ENCODE measurements at places on chromosomes 2 and 18.

- peak; percentile 55 for DNase-seq
Measured at GRCh38 chr2:219495531-219496122, 3.1 kb upstream of the GMPPA start.

DNA sequence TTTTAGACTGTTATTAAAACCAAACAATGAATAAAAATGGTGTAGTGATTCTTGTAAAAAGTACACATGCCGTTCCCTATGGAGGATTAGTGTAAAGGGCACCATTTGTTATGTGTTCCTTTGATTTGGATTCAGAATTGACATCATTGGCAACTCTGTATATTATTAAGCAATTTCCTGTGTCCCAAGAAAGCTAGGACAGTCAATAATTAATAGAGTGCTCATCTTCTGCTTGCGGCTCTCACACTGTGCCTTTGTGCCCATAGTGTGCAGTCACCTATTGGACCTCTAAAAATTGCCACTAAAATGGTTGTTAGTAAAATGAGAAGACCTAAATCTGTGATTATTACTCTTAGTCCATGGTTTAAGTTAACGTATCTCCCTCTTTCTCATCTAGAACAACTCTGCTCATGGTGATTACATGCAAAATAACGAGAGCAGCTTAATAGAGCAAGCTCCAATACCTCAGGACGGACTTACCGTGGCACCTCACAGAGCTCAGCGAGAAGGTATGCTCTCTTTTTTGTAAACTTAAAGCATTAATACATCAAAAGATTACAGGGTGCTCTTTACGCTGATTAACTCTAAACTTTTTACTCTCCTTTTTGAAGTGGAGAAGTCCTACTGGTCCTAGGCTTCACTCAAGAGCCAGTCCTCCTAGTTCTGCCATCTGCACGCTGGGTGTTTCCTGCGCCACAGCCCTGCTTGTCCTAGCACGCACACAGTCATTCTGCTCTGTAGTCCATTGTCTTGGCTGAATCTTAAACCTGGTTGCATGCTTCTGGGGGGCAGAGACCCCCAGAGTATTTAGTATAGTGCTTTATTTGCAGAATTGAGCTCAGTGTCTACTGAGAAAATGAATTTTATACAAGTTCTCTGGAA is 16.7 kb downstream of the ZCCHC2 start:
- no peak for DNase-seq

- no peak for DNase-seq
Measured at GRCh38 chr2:4938206-4938605, 754.0 kb upstream of the SOX11 start.

- no peak for DNase-seq
Measured at GRCh38 chr18:74476140-74476539, 19.0 kb upstream of the DIPK1C start.

GRCh38 chr18:41378598-41378997 is 576.4 kb upstream of the PIK3C3 start:
- no peak for DNase-seq

DNA sequence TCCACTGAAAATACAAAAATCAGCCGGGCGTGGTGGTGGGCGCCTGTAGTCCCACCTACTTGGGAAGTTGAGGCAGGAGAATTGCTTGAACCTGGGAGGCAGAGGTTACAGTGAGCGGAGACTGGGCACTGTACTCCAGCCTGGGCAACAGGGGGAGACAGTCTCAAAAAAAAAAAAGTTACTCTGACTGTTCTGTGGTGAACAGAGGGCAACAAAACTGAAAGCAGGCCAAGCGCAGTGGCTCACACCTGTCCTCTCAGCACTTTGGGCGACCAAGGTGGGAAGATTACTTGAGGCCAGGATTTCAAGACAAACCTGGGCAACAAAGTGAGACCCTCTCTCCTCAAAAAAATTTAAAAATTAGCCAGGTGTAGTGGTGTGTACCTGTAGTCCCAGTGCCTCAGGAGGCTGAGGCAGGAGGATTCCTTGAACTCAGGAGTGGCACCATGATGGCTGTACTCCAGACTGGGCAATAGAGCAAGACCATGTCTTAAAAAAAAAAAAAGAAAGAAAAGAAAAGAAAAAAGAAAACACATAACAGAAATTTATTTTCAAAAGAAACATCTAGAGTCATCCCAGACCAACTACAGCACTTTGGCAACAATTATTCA is 13.6 kb upstream of the RTN4 start:
- DNase-seq: no peak

DNA sequence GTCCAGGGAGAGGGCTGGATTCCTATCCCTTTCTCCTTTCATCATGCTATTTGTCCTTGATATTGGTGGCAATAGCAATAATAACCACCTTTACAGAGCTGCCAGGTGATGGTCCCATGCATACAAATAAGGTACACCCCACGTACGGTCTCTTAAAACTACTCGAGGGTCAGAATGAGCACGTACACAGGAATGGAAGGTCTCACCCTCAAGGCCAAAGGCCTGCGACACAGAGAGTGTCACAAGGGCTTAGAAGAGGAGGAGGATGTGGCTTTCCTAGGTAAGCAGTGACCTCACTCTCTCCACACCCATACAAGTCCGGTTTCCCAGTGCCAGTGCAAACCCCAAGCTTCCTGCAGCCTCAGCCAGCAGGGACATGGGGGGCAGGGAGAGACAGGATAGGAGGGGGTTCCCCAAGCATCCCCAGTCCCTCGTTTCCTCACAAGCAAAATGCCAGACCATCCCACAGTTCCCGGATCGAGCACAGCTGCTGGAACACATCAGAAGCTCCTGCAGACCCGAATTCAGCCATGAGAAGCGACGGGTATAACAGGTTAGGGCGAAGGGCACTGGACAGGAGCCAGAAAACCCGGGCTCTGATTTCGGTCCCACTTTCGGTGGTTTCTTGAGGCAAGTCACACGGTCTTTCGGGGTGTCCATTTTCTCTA is 49.2 kb downstream of the PLB1 start:
- peak; percentile 26 for DNase-seq

GRCh38 chr18:58183226-58183625 is 139.2 kb downstream of the NEDD4L start:
- DNase-seq: no peak
